ENCODE measurements at places on chromosomes 6 and 20. TPM values are rescaled to one million over a fixed set of nuclear protein-coding genes. Genes with fewer than 3 reads are reported as not detected.
A peak's percentile ranks its signal among the peaks of the same experiment; 100 is the strongest.

GRCh38 chr6:36933102-36933501 lies 21.4 kb upstream of the PI16 start:
- no peak for DNase-seq

GRCh38 chr6:56172144-56172543 lies 75.2 kb downstream of the COL21A1 start:
- no peak for DNase-seq

SLC32A1 gene
- not detected for total RNA-seq

MDFI gene
- 4.6 TPM for total RNA-seq

- DNase-seq, result no peak
Measured at GRCh38 chr20:14415467-14415866, 78.1 kb upstream of the FLRT3 start.

- no peak for DNase-seq
Measured at GRCh38 chr20:43691928-43692524, 25.1 kb downstream of the MYBL2 start.

DNA sequence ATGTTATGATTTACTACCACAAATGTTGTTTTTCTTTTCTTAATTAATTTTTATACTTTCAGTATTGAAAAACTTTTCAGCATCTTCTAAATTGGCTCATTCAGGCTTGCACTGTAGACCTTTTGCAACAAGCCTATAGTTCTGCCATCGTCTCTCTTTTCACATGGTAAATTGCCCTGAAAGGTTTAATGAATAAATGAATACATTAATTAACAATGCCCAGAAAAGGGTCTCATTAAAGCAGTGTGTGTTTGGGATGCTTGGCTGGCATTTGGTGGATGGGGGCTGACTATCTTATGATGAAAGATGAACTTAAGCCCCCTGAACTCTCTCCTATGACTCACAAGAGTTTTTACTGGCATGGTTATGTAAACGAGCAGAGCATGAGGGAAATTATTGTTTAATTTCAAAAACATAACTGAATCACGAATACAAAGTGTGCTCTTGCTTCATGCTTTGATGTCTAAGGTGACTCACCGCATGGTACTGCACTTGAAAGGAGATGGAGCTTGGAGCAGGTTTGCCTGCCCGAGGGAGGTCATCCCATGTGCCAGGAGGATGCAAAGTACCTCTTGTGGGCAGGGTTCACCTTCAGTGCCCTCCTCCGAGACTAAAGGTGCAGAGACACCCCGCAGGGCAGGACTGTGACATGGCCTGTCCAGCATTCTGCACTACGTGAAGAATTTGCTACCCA lies 13.8 kb upstream of the PCK1 start:
- DNase-seq, result no peak

DNA sequence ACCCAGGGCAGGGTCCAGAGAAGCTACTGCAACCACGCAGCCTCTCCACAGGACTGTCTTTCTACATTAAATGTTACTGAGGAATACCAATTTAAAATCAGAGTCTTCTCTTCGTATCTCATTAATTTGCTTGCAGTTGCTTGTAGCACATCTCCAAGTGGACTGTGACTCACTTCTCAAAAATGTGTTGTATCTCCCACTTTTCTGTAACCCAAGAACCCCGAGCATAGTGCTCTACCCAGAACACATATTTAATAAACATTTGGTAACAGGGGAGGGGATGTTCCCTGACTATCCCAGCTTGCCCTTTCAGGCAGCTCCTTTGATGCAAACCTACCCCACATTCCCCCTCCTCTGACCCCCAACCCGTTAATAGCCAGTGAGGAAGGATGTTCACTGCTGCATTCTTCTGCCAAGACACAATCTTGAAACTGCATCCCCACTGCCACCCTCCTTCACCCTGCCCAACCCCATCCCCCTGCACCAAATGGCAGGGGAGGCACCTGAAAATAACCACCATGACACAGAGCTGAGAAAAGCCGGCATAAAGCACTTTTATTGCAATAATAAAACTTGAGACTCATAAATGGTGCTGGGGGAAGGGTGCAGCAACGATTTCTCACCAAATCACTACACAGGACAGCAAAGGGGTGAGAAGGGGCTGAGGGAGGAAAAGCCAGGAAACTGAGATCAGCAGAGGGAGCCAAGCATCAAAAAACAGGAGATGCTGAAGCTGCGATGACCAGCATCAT lies 24.2 kb downstream of the FKBP1A start:
- peak; percentile 66 for DNase-seq

DNA sequence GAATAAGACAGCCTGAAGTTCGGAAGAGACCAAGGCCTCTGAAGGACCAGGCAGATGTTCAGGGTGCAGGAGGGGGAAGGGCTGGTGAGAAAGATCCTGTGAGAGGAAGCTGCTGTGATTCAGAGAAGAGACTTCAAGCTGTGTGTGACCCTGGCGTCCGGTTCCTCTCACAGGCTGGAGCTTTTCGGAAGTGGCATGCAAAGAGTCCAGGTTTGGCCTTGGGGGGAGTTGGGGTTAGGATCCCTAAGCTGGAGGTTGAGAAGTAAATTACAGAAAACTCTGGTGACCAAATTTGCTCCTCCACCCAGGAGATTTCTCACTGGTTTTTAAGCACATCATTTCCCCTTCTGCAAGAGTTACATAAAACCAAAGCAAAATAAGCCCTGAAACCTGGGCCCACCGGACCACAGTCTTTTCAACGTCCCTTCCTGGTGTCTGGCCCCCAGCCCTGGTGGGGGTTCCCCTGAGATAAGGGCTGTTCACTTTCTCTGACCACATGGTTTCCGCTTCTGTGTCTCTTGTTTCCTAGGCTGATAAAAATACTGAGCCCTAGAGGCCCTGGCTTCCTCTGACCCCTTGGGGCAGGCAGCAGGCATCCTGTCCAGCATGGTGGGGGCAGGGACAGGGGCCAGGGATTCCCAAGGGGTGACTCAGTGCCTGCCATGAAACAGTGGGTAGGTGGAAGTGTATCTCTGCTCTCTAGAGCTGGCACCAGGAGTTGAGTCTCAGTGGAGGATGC lies 12.0 kb upstream of the LTA start:
- no peak for DNase-seq

GRCh38 chr20:49769048-49769581 lies 43.5 kb upstream of the SLC9A8 start:
- no peak for DNase-seq

DNA sequence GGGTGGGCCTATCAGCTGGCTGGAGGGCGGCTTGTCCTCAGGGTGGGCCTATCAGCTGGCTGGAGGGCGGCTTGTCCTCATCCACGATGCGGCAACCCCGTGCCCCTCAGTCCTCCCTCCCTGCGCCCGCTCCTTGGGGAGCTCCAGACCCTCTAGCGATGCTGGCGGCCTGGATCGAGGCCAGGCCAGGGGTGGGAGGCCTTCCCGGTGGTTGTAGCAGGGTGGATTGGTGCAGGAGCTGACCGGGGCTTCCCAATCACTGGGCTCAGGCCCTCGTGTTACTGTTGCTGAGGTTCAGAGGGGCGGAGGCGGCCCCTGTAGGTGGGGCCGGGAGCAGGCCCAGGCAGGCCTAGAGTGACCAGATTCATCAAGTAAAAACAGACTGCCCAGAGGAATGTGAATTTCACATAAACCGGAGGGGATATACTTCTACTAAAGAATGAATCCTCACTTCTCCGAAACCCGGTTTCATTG lies 8.8 kb downstream of the SLC17A9 start:
- DNase-seq, result no peak

NHLRC1 gene
- 1.2 TPM for total RNA-seq

- no peak for DNase-seq
Measured at GRCh38 chr6:154520280-154520679, 9.8 kb upstream of the CNKSR3 start.

GRCh38 chr20:2734899-2735298 lies 42.3 kb downstream of the EBF4 start:
- DNase-seq, result peak; percentile 12

- DNase-seq, result no peak
Measured at GRCh38 chr6:331622-332521, 39.6 kb downstream of the DUSP22 start.

DNA sequence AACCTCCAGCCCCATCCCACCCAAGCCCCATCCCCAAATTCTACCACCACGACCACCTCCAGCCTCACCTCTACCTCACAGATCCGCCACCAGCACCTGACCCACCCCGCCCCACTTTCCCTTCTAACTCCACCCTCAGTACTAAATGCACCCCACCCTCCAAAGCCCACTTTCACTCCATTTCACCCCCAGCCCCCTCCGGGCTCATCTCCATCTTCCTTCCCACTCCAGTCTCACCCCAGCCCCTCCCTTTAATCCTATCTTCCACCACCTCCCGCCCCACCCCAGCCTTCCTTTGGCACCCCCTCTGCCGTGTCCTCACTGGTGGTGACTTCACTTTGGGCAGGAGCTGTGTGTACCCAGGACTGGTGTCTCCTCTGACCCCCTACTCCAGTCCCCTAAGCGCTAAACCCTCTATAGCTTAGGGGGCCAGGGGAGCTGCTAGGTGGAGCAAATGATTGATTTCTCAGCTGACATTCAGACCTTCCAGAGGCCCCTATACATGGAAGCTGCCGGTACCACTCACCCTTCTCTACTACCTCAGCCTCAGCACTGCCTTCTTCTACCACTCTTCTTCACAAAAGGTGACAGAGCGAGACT lies 2.8 kb upstream of the NSFL1C start:
- peak; percentile 24 for DNase-seq

BPIFB2 gene
- total RNA-seq, result not detected

- DNase-seq, result no peak
Measured at GRCh38 chr6:30821862-30822784, 62.2 kb upstream of the DDR1 start.

DNA sequence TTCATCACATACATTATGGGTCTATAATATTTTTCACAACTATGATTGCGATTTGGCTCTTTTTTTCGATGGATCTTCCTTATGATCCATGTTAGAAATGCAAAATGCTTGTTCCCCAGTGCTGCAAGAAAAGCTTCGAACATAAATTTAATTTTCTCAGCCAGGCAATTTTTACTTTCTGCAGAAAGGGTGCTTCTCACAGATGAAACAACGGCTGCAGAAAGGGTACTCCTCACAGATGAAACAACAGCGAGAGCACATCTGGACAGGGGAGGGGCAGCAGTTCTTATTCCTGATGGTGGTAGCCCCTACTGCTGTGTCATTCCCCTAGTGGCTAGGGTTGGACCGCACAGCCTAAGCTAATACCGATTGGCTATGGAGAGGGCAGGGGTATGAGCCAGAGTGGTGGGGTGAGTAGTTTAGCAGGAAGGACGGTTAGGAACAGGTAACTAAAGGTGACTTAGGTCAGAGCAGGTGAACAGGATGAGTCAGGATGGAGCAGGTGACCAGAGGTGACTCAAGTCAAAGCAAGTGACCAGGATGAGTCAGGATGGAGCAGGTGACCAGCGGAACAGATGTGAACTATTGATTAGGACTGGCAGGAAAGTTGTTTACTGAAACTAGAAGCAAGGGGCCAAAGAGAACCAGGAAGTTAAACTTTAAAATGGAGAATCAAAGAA lies 13.4 kb upstream of the TREML4 start:
- DNase-seq, result no peak

DNA sequence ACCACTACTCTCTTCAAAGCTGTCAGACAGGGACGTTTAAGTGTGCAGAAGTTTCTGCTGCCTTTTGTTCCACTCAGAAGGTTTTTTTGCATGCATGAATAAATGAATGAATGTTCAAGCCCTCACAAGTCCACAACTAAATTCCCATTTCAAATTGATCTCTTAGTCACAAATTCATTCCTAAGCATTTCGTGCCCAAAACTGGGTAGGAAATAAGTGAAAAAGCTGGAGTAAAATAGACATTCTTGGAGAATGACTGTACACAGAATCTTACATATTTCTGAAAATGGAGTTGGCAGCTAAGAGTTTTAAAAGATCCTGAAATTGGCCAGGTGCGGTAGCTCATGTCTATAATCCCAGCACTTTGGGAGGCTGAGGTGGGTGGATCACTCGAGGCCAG lies 117.6 kb downstream of the PERP start:
- DNase-seq, result no peak

RPS6KA2 gene
- total RNA-seq, result 115 TPM

DNA sequence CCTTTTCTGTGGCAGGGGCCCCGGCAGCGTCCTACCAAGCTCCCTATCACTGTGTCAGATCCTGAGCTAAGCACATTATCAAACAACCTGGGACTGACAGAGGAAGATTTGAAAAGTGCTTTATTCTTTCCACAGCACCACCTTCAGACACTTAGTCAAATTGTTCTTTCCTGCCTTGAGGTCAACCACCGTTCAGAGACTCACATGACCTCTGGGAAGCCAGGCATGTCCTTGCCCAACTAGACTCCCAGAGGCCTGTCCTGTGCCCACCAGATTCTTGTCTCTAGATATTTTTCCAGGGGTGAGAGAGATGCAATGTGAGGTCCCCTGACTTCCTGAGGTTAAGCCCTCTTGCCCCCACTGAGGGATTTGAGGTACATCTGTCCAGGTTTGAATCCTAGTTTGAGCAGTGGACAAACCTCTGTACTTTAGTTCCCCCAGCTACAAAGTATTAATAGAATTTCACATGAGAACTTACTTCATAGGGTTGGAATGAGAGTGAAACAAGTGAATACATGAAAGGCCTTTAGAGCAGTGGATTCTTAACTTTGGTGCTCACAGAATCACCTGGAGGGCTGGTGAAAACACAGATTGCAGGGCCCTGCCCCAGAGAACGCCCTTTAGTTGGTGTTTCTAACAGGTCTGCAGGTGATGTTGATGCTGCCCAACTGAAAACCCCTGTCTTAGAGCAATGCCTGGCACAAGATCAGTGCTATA lies 179.8 kb downstream of the CLIC5 start:
- no peak for DNase-seq

DNA sequence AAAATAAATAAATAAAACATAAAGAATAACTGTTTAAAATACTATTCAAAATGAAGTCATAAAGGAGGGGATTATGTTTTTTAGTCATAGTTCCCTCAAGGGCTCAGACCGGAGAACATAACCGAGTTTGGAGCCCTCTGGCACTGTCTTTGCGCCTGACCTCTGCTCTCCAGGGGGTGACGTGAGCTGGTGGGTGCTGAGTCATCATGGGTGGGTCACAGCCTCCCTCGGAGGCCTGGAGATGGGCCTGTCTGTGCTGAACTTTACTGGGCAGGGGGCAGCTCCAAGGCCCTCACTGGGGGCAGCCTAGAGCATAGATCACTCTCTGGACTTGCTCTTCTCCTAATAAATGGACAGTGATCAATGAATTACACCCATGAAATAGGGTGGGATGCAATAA lies 3.1 kb upstream of the MAVS start:
- DNase-seq, result no peak

DNA sequence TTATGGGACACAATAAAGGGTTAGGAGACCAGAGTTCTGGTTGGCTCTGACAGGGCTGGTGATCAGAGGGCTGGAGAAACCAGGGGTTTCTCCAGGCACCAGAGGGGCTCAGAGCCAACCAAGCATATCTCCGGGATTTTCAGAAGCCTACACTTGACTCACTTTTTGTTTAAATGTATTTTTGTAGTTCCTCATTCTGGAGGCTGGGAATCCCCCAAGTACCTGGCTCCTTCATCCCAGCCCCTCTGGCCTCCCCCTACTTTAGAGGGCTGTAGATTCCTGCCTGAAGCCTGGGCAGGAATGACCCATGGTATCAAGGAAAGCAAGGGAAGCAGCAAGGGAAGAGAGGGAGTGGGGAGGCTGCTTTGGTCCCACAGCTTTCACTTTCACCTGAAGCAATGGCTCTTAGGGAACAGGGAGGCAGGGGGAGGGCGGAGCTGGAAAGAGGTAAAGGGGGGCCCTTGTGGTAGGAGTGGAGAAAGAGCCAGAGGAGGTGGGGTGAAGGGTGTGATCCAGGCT lies 973 bp downstream of the CD40 start:
- DNase-seq, result no peak

All from esophagus muscularis mucosa (tissue), 4 donors.